ENCODE measurements at places on chromosomes 13 and 19.

DNA sequence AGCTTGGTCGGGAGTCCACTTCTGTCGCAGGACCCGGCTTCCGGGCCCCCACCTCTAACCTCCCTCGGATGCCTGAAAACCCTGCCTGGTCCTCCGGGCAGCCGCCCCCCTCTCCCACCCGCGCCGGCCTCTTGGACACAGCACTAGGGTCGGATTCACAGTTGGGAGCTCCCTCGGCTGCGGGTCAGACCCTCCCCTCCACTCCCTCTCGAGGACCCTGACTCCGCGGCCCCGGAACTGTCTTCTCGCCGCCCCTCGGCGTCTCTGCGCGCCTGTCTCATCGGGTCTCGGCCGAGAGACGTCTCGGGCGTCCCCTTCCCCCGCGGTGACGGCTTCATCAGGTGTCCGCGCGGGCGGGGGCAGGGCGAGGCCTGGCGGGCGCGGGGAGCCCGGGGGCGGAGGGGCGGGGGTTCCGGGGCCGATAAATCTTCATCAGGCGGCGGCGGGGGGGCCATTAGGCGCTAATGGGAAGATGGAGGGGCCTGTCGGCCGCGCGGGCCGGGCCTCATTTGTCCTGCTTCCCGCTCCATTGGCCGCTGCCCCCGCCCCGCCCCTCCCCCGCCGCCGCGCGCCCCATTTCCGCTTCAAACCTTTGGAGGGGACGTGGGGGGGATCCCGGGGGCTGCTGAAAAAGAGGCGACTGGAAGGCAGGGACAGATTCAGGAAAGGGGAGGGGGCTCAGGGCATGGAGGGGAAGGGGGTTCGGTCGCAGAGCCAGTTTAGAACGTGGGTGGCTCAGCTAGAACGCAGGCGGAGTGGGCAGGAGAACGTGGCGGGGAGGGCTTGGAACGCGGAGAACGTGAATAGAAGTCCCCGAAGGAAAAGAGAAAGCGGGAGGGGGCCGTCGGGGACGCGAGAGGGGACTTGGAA lies 11.8 kb upstream of the ERFL start:
- peak; percentile 71 for DNase-seq
- H3K36me3 ChIP-seq, result peaks cover 2% of the 10 kb centered on the region
- H3K4me1 ChIP-seq, result peaks cover 70% of the 10 kb centered on the region
- peak overlapping the region; percentile 99 for H3K27ac ChIP-seq

DNA sequence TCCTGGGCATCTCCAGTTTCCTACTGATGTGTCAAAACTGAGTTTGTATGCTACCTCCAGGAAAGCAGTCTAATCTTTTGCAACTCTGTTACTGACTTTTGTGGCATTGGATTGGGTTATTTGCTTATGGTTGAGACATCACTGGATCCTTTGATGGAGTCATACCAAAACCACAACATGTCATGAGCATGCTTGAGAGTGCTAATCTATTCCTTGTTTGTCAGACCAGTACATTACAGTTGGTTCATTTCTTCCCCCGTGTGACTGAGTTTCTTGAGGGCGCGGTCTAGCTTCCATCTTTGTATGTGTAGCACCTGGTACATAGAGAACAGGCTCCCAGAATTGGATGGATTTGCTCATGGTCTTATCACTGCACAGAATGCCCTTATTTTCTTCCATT lies 43.2 kb downstream of the SUGT1 start:
- no peak for DNase-seq
- no peaks in the 10 kb centered on the region for H3K4me1 ChIP-seq
- no peak overlapping the region for H3K4me3 ChIP-seq
- H3K27me3 ChIP-seq, result no peaks in the 10 kb centered on the region
- H3K36me3 ChIP-seq, result peaks cover 16% of the 10 kb centered on the region

DNA sequence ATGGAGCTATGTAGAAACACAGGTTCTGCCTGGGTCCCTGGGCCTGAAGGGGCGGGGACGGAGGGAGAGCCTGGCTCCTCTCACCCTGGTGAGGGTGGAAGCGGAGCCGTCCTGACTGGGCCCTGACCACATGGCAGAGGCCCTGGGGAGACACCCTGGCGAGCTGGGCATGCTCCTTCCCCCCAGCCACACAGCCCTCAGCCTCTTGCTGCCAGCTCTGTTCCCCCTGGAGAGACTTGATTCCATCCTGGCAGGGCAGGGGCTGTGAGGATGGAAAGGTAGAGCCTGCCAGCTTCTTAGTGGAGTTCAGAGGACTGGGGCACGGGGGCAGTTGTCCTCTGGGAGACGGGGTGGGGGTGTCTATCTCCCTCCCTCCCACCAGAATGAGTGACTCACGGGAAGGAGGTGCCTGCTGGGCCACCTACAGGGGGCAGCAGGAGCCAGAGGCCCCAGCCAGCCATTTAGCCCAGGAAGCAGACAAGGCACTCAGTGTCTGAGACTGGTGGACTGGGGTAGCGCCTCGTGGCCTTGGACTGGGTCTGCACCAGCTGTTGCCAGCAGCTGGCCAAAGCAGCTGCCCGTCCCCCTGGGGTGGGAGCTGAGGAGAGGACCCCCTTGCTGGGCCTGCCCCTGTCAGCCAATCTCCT lies 22.8 kb upstream of the RNF17 start:
- H3K27me3 ChIP-seq, result peaks cover 35% of the 10 kb centered on the region
- H3K36me3 ChIP-seq, result no peaks in the 10 kb centered on the region
- no peak for DNase-seq
- no peak overlapping the region for H3K4me3 ChIP-seq

DNA sequence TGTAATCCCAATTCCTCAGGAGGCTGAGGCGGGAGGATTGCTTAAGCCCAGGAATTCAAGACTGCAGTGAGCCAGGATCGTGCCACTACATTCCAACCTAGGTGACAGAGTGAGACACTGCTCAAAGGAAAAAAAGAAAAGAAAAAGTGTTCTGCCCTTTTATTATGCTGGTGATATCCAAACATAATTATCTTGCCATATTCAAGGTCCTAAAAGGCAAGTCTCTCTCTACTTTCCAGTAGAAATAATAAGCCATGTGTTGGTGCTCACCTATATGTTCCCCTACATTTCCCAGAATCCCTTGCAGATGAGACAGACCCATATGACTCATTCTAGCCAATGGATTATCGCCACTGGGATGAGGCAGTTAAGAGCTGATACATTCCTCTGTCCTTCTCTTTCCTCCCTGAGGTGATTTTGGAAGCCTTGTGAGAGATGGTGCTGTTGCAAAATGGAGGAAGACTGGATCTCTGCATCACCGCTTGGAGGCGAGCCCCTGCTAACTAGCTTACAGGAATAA lies 58.3 kb upstream of the MRI1 start:
- no peaks in the 10 kb centered on the region for H3K4me1 ChIP-seq
- H3K36me3 ChIP-seq, result no peaks in the 10 kb centered on the region
- no peak overlapping the region for H3K4me3 ChIP-seq
- DNase-seq, result no peak
- no peak overlapping the region for H3K27ac ChIP-seq
- H3K27me3 ChIP-seq, result peaks cover 31% of the 10 kb centered on the region

- H3K4me3 ChIP-seq, result no peak overlapping the region
- no peaks in the 10 kb centered on the region for H3K4me1 ChIP-seq
- H3K27ac ChIP-seq, result no peak overlapping the region
- H3K27me3 ChIP-seq, result peaks cover 22% of the 10 kb centered on the region
Observed at GRCh38 chr13:101449790-101450748, 2.4 kb upstream of the ITGBL1 start.

GRCh38 chr13:112958127-112958989 lies 10.7 kb upstream of the MCF2L start:
- H3K36me3 ChIP-seq, result peaks cover 4% of the 10 kb centered on the region
- H3K4me3 ChIP-seq, result no peak overlapping the region
- H3K27me3 ChIP-seq, result peaks cover 5% of the 10 kb centered on the region
- no peak overlapping the region for H3K27ac ChIP-seq
- H3K4me1 ChIP-seq, result no peaks in the 10 kb centered on the region

DNA sequence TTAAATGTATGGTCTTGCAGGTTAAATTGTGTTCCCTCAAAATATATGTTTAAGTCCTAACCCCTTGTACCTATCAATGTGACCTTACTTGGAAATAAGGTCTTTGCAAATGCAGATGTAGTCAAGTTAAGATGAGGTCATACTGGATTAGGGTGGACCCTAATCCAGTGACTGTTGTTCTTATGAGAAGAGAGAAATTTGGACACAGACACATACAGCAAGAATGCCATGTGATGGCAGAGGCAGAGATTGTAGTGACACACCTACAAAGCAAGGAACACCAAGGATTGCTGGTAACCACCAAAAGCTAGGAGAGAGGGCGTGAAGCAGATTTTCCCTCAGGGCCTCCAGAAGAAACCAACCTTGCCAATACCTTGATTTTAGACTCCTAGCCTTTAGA lies 50.2 kb downstream of the LACC1 start:
- H3K4me3 ChIP-seq, result no peak overlapping the region
- H3K4me1 ChIP-seq, result peaks cover 19% of the 10 kb centered on the region
- no peak for DNase-seq
- no peaks in the 10 kb centered on the region for H3K36me3 ChIP-seq
- H3K27ac ChIP-seq, result no peak overlapping the region
- peaks cover 24% of the 10 kb centered on the region for H3K27me3 ChIP-seq

DNA sequence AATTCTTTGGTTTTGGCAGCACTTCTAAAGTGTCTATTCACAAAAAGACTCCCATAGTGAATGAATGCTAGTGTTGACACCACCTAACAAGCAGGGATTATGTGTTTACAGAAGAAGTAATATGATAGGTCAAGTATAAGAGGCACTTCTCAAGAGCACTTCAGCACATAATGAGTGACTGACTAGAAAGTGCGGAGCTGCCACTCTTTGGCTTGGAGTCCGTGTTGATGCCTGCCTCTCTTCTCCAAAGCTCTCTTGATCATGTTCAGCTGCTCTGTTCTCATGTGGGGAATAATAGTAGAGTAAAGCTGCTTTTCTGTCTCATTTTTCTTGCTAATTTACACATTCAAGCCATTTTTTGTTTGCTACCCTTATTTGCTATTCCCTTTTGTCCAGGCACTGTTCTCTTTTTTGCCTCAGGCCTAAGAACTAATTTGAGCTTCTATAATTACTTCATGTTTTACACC lies 22.7 kb upstream of the MAB21L1 start:
- H3K36me3 ChIP-seq, result peaks cover 6% of the 10 kb centered on the region
- H3K27ac ChIP-seq, result no peak overlapping the region
- H3K4me3 ChIP-seq, result no peak overlapping the region
- no peaks in the 10 kb centered on the region for H3K27me3 ChIP-seq

DNA sequence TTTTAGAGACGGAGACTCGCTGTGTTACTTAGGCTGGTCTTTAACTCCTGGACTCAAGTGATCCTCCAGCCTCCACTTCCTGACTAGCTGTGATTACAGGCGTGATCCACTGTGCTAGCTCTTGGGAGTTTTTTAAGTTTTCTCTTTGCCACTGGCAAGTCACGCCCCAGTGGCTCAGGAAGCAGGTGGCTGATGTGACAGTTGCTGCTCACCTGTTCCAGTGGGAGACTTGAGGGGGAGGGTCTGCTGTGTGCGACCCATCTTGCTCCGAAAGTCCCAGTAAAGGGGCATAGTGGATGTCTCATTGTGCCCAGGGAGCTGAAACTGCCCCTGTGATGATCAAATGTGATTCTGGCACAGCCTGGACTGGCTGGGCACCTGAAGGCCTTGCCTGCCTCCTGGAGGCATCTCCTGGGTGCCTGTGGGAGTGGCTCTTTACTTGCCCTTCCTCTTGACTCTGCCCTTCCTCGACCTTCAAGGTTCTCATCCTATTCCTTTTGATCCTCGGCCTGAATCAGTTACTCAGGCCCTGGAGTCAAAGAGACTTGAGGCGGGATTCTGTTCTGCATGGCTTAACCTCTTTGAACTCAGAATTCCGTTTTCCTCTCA lies 7.8 kb downstream of the SMARCA4 start:
- H3K36me3 ChIP-seq, result peaks cover 7% of the 10 kb centered on the region
- DNase-seq, result no peak
- peak overlapping the region; percentile 55 for H3K4me3 ChIP-seq
- H3K27ac ChIP-seq, result peak overlapping the region; percentile 87

GRCh38 chr13:100537486-100537885 lies 51.1 kb downstream of the GGACT start:
- no peak for DNase-seq
- no peaks in the 10 kb centered on the region for H3K27me3 ChIP-seq
- H3K4me3 ChIP-seq, result no peak overlapping the region
- H3K36me3 ChIP-seq, result peaks cover 10% of the 10 kb centered on the region
- peaks cover 7% of the 10 kb centered on the region for H3K4me1 ChIP-seq
- no peak overlapping the region for H3K27ac ChIP-seq

DNA sequence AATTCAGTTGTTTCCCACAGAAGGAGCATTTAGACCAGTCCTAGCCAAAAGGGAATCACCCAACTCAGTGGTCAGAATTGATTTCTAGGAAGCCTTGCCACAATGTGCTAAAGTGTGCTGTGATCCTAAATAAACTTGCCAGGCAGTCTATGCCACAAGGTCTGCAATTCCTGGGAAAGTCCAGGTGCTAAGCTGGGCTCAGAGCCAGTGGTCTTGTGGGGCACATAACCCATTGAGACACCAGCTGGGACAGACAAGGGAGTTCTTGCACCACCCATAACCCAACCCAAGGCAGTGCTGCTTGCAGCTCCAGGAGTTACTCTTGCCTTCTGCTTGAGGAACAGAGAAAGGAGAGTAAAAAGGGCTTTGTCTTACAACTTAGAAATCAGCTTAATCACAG lies 489.5 kb upstream of the SPRY2 start:
- no peaks in the 10 kb centered on the region for H3K4me1 ChIP-seq
- no peaks in the 10 kb centered on the region for H3K27me3 ChIP-seq
- no peak overlapping the region for H3K4me3 ChIP-seq
- no peaks in the 10 kb centered on the region for H3K36me3 ChIP-seq
- no peak for DNase-seq

- H3K36me3 ChIP-seq, result no peaks in the 10 kb centered on the region
- DNase-seq, result no peak
- H3K4me1 ChIP-seq, result no peaks in the 10 kb centered on the region
- H3K4me3 ChIP-seq, result no peak overlapping the region
Observed at GRCh38 chr13:66266761-66267160, 963.4 kb downstream of the PCDH9 start.

GRCh38 chr19:8618751-8619150 lies 8.2 kb upstream of the ADAMTS10 start:
- no peak overlapping the region for H3K4me3 ChIP-seq
- peaks cover 19% of the 10 kb centered on the region for H3K27me3 ChIP-seq
- peaks cover 4% of the 10 kb centered on the region for H3K4me1 ChIP-seq
- no peaks in the 10 kb centered on the region for H3K36me3 ChIP-seq
- H3K27ac ChIP-seq, result no peak overlapping the region

GRCh38 chr19:310781-311496 lies 19.7 kb upstream of the PLPP2 start:
- no peaks in the 10 kb centered on the region for H3K27me3 ChIP-seq
- no peak for DNase-seq
- H3K4me3 ChIP-seq, result no peak overlapping the region
- peaks cover 50% of the 10 kb centered on the region for H3K36me3 ChIP-seq

GRCh38 chr13:70784207-70784989 lies 676.1 kb upstream of the KLHL1 start:
- H3K4me3 ChIP-seq, result no peak overlapping the region
- no peaks in the 10 kb centered on the region for H3K27me3 ChIP-seq
- DNase-seq, result no peak

- no peak overlapping the region for H3K4me3 ChIP-seq
- H3K4me1 ChIP-seq, result peaks cover 18% of the 10 kb centered on the region
- H3K27ac ChIP-seq, result no peak overlapping the region
- H3K36me3 ChIP-seq, result no peaks in the 10 kb centered on the region
Observed at GRCh38 chr13:46296921-46297320, 85.2 kb downstream of the LRRC63 start.
